ENCODE measurements at places on chromosomes 2 and 18.

GRCh38 chr2:202290316-202290715, 24.8 kb downstream of the NOP58 start:
- DNase-seq, result no peak

- no peak for DNase-seq
Measured at GRCh38 chr2:2762913-2763312, 431.8 kb upstream of the MYT1L start.

DNA sequence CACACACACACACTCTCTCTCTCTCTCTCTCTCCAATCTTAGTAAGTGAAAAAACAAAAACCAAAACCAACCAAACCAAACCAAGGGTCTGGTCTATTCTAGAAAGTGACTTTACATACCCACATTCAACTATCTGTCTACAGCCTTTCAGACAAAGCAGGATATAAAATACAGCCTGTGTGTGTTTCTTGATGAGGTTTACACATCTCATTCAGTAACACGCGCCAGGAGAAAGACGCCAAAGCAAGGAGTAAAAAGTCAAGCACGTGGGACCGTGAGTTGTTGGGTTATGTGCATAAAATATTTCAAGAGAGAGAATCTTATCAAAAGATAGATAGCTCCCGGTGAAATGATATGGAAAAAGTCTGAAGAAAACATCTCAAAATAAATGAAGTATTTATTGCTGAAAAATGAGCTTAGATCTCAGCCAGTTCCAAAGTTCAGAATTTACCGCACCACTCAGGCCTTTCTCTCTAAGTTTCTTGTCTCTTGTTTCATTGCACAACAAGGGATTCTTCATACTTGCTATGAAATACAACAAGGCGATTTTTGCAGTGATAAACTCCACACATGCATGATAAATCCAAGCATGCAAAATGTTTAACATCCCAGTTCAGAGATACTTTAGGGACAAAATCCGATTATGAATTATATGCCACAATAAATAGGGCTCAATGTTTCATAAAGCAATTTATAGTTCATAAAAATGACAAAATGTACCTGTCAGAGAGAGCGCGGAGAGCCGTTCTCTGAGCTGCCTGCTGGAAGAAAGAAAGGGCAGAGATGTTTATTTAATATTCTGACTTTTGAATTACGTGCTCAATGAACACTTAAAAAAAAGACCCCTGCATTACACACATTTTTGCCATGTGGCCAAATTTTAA, 159.3 kb upstream of the REV1 start:
- DNase-seq, result no peak

- no peak for DNase-seq
Measured at GRCh38 chr2:7726989-7727388, 809.8 kb downstream of the RNF144A start.

- DNase-seq, result no peak
Measured at GRCh38 chr2:239763433-239764097, 261.6 kb downstream of the NDUFA10 start.

DNA sequence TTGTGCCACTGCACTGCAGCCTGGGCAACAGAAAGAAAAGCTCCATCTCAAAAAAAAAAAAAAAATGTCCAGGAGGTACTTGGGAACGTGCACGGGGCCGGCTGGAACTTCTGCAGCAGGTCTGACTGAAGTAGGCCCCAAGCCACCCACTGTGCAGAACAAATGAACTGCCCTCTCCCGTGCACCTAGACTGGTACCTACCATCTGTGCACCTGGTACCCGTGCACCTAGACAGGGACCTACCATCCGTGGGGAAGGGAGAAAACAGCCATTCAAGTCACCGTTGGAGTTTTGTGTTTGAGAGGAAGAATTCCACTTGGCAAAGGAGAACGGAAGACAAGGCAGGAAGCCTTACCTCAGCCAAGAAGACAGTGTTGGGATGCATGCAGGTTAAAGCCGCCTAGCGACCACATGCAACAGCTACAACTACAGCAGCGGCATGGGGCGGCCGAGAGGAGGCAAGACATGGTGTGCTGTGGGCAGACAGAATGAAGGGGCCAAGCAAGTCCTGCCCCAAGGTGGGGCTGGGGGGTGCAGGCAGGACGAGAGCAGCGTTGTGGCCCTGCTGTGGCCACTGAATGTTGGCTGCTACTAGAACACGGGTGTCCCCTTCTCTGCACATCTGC, 16.1 kb downstream of the ST3GAL5 start:
- DNase-seq, result no peak

- no peak for DNase-seq
Measured at GRCh38 chr2:42183775-42184174, 14.6 kb downstream of the EML4 start.

DNA sequence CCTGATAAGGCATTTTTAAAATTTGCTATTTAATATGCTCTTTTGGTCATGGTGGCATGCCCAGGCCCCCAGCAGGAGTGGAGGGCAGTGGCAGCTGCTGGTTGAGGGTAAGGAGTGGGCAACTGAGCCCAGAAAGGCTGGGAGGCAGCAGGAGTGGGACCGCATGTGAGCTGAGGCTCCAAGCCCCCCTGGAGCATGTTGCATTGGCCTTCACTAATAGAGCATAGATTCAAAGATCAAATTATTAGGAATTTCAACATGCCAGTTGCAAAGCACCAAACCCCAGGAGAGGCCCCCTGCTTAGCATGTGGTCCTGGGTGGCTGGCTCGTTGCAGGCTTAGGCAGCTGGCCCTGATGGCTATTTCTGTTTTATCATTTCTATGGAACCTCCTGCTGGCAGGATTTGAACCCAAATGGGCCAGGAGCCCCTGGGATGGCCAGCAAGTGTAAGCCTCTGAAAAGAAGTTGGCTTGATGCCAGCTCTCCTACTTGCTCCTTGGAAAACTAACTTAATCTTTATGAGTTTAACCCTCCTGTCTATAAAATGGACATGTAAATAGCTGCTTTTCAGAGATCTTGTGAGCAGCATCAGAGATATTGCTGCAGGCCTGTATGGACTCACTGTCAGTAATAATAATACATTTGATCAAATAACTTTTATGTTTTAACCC, 42.1 kb upstream of the TMEM131 start:
- peak; percentile 13 for DNase-seq

DNA sequence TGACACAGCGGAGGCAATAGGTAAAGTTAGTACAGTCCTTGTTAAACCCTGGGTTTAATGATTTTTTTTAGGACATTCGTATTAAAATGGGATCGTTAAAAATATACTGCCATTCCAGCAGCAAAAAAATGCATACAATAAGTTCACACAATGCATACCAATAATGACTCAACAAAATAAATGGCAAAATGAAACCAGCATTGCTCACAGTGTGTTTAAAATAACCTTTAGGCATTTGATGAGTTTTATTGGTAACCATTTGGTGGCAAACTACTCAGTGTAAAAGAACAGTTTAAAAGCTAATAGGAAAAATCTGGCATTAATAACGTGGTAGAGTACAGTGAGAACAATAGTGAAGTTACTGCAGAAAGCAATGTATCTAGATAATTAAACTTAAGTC, 539.0 kb upstream of the PIK3C3 start:
- no peak for DNase-seq

All from hematopoietic multipotent progenitor cell treated with erythropoietin and hydrocortisone succinate and interleukin-3 and kit ligand, for 6 days (in vitro differentiated cells).